ENCODE measurements at places on chromosomes 3 and 15.
A peak's percentile ranks its signal among the peaks of the same experiment; 100 is the strongest.

GRCh38 chr15:48963524-48964113, at the start of gene SHC4:
Gene SHC4 (minus strand): TSS chr15:48963919. CDS start chr15:48963015, 904 bp downstream.
- peak; percentile 24 for DNase-seq

- DNase-seq = peak; percentile 21
Measured at GRCh38 chr3:72346526-72346926, 501.7 kb downstream of the SHQ1 start.

- DNase-seq = no peak
Measured at GRCh38 chr3:48238531-48239085, 2.3 kb upstream of the ZNF589 start.

DNA sequence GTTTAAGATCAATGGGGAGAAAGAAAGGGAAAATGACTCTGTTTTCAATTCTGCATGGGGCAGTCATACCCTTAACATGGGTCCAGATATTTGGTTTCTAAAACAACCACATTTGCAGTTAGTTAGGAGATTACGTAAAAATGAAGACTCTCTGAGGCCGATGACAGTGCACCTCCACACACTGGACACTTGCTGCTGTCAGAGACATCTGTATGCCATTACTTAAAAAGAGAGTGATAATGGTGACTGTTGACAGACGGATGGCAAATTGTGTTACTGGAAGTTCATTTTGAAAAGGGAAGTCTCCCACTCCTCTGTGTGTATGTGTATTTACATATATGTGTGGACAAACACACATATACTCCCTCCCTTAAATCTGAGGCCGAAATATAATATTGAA, 304.5 kb upstream of the SEMA6D start:
- DNase-seq = no peak

- DNase-seq = no peak
Measured at GRCh38 chr3:171863920-171864319, 20.8 kb downstream of the TMEM212 start.

DNA sequence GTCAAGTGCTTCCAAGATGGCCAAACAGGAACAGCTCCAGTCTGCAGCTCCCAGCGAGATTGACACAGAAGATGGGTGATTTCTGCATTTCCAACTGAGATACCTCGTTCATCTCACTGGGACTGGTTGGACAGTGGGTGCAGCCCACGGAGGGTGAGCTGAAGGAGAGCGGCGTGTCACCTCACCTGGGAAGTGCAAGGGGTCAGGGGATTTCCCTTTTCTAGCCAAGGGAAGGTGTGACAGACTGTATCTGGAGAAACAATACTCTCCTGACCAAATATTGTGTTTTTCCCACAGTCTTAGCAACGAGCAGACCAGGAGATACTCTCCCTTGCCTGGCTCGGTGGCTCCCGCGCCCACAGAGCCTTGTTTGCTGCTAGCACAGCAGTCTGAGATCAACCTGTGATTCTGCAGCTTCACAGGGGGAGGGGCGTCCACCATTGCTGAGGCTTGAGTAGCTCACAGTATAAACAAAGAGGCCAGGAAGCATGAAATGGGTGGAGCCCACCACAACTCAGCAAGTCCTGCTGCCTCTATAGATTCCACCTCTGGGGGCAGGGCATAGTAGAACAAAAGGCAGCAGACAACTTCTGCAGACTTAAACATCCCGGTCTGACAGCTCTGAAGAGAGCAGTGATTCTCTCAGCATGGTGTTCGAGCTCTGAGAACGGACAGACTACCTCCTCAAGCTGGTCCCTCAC, 293.5 kb upstream of the SUCLG2 start:
- DNase-seq = peak; percentile 74

GRCh38 chr3:195226900-195227447, 44.0 kb downstream of the XXYLT1 start:
- no peak for DNase-seq

DNA sequence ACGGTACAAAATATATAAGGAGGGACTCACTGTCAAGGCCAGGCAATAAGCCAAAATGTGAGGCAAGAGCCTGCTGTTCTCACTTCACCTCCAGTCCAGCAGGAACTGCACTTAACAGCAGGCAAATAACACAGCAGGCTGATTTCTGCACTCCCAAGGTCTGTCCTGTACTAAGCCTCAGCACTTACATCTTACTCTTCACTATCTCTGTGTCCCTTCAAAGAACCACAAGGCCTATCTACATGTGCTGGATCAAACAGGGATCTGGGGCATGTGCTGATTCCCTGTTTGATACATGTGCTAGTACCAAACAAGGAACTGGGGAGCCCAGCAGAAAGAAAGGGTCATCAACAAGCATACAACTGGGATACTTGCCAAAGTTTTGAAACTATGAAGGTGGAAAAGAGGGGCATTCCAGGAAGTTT, 22.2 kb downstream of the UACA start:
- DNase-seq = no peak

DNA sequence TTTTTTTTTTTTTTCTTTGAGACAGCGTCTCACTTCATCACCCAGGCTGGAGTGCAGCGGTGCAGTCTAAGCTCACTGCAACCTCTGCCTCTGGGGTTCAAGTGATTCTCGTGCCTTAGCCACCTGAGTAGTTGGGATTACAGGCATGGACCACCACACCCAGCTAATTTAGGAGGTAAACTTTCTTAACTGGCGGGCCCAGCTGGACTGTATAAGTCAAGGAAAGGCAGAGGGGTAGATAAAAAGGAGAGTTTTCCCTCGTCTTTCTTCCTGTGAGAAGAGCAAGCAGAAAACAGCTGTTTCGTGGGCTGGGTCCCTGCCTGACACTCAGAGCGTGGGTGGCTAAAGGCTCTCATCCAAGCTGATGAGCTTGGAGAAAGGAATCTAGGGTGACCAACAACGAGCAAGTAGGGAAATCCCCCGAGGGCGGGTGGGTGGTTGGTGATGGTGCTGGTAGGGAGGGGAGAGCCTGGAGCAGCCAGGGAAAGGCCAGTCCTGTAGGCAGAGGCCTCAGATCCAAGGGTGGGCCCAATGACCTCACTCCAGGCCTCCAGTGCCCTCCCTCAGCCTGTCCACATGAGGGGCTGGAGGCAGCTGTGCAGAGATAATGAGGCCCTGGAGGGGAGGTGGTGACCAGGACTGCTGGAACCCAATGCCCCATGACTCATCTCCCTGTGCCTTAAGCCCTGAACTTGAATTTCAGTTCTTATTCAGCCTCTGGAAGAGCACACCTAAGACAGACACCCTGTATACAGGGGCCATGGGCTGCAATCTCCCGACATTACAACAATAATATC, 43.1 kb upstream of the LIMD1 start:
- no peak for DNase-seq

DNA sequence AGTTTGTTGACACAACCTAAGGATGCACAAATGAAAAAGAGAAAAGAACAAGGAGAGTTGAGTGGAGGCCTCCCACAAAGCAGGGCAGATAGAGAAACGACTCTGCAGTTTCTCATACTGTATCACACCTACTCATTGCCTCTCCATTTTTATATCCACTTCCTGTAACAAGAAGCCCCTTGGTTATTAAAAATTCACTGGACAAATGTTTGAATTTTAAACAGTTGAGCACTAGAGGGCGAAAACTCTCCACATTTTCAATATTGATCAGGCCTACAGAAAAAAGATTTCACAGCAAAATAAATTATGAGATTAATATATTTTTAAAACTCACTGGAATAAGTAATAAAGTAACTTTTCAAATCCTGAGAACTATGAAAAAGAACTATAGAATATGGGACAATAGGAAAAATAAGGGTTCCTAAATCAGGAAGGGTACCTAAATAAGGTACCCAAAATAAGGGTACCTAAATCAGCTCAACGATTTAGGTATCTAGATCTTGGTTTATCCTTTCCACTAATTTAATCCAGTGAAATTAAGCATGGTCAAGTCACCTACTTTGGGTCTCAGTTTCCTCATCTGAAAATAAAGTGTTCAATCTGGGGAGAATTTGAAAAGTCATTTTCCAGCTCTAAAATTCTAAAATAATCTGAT, 47.0 kb upstream of the PPIB start:
- peak; percentile 12 for DNase-seq

DNA sequence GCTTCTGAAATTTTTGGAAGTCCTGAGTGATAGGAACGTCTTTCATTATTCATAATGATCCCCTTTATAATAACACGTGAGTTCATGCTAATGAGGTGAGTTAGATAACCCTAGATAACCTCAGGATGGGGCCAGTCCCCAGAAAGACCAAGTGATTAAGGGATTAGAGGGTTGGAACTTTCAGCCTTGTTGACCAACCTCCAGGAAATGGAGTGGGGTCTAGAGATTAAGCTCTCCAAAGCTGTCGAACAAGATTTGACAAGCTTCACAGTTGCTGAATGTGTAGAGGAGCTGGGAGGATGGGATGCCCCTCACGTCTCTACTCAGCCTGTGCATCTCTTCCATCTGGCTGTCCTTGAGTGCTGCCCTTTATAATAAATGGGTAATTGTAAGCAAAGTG, 107.1 kb downstream of the ZMAT3 start:
- no peak for DNase-seq

GRCh38 chr3:14663396-14664135, 11.4 kb upstream of the C3orf20 start:
- no peak for DNase-seq

DNA sequence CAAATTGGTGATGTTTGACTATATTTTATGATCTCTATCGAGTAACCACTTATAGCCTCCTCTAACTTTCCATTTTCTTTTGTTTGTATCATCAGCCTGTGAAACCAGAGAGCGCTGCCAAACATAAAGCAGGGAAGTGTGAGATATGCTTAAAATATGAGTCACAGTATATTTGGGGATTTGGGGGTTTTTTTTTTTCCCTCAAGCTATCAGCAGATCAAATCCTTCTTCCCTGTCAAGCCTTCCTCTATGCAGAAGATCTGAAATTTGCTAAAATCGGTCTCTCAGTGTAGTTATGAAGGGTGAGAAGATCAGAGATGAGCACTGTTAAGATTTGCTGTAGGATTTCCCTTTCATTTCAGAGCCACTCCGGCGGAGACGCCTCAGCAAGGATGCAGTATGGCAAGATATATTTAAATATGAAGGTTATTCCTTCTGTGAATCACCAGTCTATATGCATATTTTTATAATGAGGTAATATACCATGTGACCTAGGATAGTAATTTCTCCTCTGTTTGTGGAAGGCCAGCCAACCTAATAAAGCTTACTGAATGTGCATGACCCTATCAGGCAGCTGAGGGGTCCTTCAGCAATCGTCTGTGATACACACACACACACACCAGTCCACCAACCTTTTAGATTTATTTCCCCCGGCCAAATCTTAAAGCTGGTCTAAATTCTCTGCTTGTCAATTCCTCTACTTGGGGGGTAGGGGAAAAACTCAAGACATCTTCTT, 474.1 kb downstream of the FOXP1 start:
- DNase-seq = no peak

DNA sequence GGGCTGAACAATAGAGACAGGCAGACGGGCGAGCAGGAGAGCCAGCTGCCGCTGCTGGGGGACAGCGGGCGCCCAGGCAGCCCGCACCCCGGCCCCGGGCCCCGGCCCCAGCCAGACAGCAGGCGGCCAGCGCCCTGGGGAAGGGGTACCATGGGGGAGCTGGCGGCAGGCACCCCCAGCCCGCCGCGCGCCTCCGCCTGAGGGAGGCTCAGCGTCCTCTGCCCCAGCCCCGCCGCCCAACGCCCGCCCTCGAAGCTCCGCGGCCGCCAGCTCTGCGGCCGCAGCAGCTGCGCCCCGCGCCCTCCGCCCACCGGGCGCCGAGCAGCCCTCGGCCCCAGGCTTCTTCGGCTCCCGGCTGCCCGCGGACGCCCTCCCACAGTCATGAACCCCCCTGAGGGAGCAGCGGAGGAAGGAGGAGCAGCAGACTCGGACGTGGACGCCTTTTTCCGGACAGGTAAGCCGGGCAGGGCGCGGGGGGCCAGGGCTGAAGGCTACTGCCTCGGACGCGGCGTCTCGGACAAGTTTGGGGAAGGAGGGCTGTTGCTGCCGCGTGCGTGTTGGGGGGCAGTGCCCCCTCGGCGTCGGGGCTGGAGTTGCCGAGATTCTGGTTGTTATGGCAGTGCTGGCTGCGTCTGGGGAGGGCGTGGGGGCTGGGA, 41.6 kb upstream of the ROPN1 start:
- DNase-seq = no peak

GRCh38 chr3:112389961-112390360, 57.0 kb downstream of the CD200 start:
- DNase-seq = no peak

DNA sequence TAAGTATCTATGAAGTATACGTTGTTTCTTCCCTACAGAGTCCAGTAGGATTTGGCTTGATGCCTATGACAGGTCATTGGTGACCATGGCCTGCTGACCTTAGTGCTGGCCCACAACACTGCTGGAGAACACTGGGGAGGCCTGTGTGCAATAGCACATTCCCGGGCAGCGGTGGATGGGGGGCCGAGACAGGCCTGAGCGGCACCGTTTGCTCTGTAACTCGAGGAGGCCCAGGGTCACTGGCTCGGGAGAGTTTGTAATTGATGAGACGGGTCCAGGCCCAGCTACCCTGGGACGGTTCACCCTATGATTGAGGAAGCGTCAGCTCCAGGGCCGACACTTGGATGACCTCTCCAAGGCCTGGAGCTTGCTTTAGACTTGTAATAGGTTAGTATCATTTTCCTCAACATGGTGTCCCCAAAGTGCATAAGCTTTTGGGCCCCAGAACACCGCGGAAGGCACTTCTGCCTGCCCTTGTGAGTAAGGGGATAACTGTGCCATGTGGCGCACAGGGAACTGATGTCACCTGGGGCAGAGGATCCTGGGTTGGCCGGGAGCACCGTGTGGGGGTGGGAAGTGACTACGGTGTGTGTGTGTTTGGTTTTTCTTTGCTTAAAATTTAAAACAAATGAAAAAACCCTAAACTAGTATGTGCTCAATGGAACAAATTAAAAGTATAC, 12.0 kb downstream of the TRPM1 start:
- DNase-seq = no peak

GRCh38 chr3:17810759-17811158, 68.3 kb upstream of the TBC1D5 start:
- DNase-seq = no peak

DNA sequence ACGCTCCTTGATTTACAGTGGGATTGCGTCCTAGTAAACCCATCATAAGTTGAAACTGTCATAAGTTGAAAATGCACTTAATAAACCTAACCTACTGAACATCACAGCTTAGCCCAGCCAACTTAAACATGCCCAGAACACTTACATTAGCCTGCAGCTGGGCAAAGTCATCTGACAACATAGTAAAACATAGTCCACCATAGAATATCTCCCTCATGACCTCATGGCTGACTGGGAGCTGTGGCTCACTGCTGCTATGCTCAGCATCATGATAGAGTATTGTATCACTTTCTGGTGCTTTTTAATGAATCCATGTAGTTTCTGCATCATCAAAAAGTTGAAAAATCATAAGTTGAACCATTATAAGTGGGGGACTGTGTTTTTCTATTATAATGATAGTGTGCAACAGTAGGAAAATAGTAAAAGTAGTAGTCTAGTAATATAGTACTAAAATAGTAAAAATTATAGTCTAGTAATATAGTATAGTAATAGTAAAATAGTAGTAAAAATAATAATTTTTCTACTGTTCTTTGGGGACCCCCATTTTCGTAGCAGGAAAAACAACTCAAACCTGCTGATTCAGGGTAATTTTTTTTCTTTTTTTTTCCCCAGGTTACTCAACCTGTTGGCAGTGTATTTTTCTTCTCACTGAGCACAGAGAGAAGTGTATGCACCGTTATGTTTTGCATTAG, 233.5 kb downstream of the MYRIP start:
- no peak for DNase-seq

- no peak for DNase-seq
Measured at GRCh38 chr15:63244976-63245645, 32.3 kb upstream of the APH1B start.

All from immature natural killer cell (primary cell).